ENCODE measurements at places on chromosomes 2 and 18. TPM values are rescaled to one million over a fixed set of nuclear protein-coding genes. Genes with fewer than 3 reads are reported as not detected.

Gene FAM110C
- 6.2 TPM for polyA plus RNA-seq

Gene CD8B2
- 0.45 TPM for polyA plus RNA-seq

Gene AQP12B
- polyA plus RNA-seq = 1.3 TPM

Gene DNMT3A
- polyA plus RNA-seq = 14.8 TPM

Gene TMEM198
- polyA plus RNA-seq = 19.9 TPM

Gene NTSR2
- polyA plus RNA-seq = not detected

Gene KCMF1
- polyA plus RNA-seq = 31.9 TPM

Gene IMMT
- 71.2 TPM for polyA plus RNA-seq

Gene RAB6C
- 0.07 TPM for polyA plus RNA-seq

Gene CENPA
- 1.6 TPM for polyA plus RNA-seq

DNA sequence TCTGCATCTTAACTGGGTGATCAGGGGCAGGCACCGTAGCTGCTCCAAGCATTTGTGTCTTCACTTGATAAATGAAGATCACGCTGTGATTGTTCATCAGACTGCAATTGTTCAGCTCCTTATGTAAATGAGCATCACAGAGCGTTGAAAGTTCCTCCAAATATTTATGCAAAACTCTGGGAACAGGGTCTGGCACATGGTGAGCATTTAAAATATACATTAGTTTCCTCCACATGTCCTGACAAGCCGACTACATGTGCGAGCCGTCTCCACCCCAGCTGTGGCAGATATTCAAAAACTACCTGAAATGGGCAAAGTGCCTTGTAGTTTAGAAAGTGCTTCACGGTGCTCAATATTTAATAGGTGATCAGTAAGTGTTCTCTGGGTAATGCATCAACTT, 175.1 kb upstream of the ID2 start:
- H3K27ac ChIP-seq = no peak overlapping the region
- H3K27me3 ChIP-seq = no peaks in the 10 kb centered on the region
- no peaks in the 10 kb centered on the region for H3K4me1 ChIP-seq
- H3K36me3 ChIP-seq = no peaks in the 10 kb centered on the region
- H3K4me3 ChIP-seq = no peak overlapping the region

DNA sequence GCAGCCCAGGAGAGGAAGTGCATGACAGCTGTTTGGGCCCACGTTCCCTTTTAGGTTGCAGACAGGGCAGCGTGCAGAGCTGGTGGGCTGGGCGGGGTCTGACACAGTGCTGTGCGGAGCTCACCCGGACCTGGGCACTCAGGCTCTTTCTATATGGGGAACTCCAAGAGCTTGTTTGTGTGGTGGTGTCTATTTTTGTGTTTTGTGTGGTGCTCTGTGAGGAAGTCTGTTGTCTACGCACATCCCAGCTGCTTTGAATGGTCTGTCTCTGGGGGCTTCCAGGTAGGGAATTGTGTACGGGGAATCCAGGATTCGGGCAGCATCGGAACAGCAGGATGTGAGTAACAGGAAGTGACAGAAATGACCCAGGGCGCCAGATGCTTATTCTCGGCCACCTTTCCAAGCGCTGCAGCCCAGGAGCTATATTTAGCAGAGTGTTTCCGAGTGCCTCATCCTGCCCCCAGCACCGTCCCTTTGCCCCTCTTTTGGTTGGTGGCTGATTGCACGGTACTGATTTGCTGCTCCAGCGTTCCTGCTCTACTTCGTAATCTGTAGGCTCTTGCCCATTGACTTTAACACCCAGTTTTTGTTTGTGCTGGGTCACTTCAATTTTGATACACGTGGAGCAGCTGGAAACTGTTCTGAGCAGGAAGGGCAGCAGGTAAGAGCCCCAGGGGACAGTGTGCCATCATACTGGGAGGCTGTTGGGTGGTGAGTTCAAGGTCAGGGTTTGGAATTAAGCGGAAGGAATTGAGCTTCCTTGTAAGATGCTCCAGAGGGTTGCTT, 64.7 kb downstream of the DGKD start:
- H3K27ac ChIP-seq = no peak overlapping the region
- DNase-seq = no peak
- no peaks in the 10 kb centered on the region for H3K36me3 ChIP-seq
- peaks cover 31% of the 10 kb centered on the region for H3K4me1 ChIP-seq

- peaks cover 8% of the 10 kb centered on the region for H3K4me1 ChIP-seq
- H3K36me3 ChIP-seq = no peaks in the 10 kb centered on the region
- no peak overlapping the region for H3K4me3 ChIP-seq
- H3K27ac ChIP-seq = no peak overlapping the region
- H3K27me3 ChIP-seq = no peaks in the 10 kb centered on the region
- DNase-seq = no peak
Measured at GRCh38 chr2:136219963-136220362, 102.0 kb upstream of the CXCR4 start.

DNA sequence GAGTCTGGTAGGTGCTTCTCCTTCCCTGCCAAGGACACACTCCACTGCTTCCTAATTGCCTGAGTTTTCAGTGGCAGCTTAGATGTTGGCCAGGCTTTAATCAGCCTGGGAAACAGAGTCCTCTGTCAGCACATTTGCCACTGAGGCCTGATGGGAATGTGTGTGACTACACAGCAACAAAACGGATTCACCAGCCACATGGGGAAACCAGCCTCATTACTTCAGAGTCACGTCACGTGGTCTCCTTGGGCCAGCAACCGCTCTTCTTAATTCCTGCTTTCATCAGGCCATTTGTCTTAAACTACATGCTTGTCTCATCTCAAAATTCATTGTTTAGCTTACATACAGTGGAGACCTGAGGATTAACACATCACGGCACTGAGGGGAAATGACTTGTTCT, 93.9 kb upstream of the LTBP1 start:
- H3K27ac ChIP-seq = no peak overlapping the region
- no peaks in the 10 kb centered on the region for H3K36me3 ChIP-seq
- H3K27me3 ChIP-seq = peaks cover 4% of the 10 kb centered on the region
- no peaks in the 10 kb centered on the region for H3K4me1 ChIP-seq
- DNase-seq = no peak

DNA sequence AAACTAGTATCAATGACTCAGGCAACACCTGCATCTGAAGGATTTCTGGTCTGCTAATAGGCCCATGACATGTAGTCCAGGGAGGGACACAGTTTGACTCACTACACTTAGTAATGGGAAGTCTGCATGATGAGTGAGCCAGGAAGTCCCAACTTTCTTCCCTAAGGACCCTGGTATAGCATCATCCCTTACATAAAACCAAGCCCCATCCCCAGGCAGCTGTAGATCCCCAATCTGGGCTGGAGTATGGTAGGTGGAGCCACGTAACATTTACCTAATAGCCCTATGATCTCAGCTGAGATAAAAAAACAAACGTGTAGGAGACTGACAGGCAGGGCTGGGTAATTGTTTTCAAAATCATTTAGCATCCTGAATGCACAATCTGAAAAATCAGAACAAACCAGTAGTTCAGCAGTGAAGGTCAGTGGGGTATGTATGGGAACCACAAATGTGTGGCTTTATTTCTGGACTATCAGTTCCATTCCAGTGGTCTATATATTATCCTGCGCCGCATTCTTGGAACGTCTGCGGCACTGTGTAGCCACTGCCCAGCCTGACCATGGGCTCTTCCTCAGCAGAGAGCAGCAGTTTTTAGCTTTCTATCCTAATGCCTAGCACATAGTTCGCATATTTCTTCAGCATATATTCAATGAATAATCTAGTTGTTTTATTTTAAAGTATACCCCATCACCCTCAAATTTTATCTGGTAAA, 33.5 kb downstream of the EPB41L3 start:
- H3K4me1 ChIP-seq = no peaks in the 10 kb centered on the region
- DNase-seq = no peak
- no peaks in the 10 kb centered on the region for H3K27me3 ChIP-seq
- H3K27ac ChIP-seq = no peak overlapping the region

- no peaks in the 10 kb centered on the region for H3K36me3 ChIP-seq
- no peaks in the 10 kb centered on the region for H3K27me3 ChIP-seq
- H3K27ac ChIP-seq = no peak overlapping the region
- DNase-seq = no peak
- no peaks in the 10 kb centered on the region for H3K4me1 ChIP-seq
Measured at GRCh38 chr18:39105104-39105503, 1539.5 kb upstream of the CELF4 start.

GRCh38 chr2:201228271-201228911, 31.9 kb upstream of the CASP8 start:
- H3K4me3 ChIP-seq = no peak overlapping the region
- H3K4me1 ChIP-seq = peaks cover 18% of the 10 kb centered on the region
- H3K27me3 ChIP-seq = no peaks in the 10 kb centered on the region
- H3K36me3 ChIP-seq = no peaks in the 10 kb centered on the region
- H3K27ac ChIP-seq = peak overlapping the region; percentile 50

DNA sequence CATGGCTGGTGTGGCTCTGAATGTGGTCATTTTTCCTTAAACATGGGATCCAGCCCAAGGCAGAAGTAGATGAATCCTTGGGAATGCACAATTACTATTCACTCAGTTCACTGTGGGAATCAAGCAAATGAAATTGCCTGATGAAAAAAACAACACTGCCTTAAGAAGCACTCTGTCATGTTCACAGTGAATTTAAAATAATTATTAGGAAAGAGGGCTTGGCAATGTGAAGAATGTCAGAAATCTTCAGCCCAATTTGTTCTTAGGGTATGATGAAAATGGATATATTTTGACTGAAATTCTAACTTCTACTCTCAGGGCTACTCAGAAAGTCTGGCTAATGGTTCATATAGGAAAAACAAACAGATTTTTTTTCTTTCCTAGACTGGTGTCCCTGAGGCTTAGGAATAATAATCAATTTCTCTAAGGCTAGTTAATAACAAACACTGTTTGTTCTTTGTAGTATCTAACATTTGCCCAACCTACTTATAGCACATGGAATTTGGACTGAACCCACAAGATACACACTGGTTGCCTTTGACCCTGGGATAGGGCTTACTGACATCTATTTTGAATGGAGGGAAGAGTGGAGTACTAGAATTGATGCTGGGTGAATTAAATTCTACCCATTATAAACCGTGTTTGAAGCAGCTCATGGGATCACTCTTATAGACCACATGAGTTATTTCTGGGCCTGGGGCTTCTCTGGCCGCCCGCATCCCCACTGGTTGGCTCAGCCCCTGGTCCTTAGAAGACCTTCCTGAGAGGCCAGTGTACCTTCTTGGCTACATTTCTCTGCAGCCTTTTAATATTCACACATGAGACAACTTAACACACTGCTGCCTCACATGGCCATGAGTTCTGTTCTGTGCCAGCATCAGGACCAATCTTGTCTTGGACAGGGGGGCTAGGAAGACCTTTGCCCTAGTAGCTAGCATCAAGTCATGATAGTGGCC, 8.3 kb upstream of the MRPL33 start:
- peak overlapping the region; percentile 72 for H3K27ac ChIP-seq
- H3K4me3 ChIP-seq = no peak overlapping the region
- peaks cover 4% of the 10 kb centered on the region for H3K4me1 ChIP-seq
- DNase-seq = peak; percentile 74
- H3K36me3 ChIP-seq = no peaks in the 10 kb centered on the region

DNA sequence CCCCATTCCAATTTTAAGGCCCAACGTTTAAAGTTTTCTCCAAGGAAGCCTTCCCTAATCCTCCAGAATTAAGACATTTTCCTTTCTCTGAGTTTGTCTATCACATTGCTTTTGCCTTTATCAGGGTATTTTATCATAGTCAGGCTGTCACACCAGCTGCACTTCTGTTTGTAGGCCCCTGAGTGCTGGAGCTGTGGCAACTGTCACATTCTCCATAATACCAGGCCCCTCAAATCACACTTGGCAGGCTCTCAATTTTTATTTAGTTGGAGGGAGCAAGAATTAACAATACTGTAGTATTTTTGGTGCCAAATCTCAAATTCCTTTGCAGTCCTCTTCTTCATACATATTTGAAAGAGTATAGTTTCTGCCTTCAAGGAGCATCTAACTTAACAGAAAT, 122.2 kb downstream of the FSHR start:
- no peak overlapping the region for H3K4me3 ChIP-seq
- no peak for DNase-seq
- H3K27ac ChIP-seq = no peak overlapping the region
- no peaks in the 10 kb centered on the region for H3K27me3 ChIP-seq
- H3K36me3 ChIP-seq = no peaks in the 10 kb centered on the region

GRCh38 chr2:232999354-232999753, 13.7 kb downstream of the NGEF start:
- H3K36me3 ChIP-seq = no peaks in the 10 kb centered on the region
- no peaks in the 10 kb centered on the region for H3K4me1 ChIP-seq
- H3K4me3 ChIP-seq = no peak overlapping the region
- no peak for DNase-seq
- H3K27ac ChIP-seq = no peak overlapping the region
- H3K27me3 ChIP-seq = no peaks in the 10 kb centered on the region

- DNase-seq = peak; percentile 66
- H3K36me3 ChIP-seq = no peaks in the 10 kb centered on the region
- peaks cover 8% of the 10 kb centered on the region for H3K4me1 ChIP-seq
- H3K27me3 ChIP-seq = no peaks in the 10 kb centered on the region
Measured at GRCh38 chr2:237695201-237695780, 67.9 kb downstream of the LRRFIP1 start.

GRCh38 chr2:231197706-231198290, 633 bp upstream of the ARMC9 start:
- no peak for DNase-seq
- peak overlapping the region; percentile 84 for H3K4me3 ChIP-seq
- no peaks in the 10 kb centered on the region for H3K27me3 ChIP-seq
- H3K36me3 ChIP-seq = peaks cover 2% of the 10 kb centered on the region
- no peaks in the 10 kb centered on the region for H3K4me1 ChIP-seq

DNA sequence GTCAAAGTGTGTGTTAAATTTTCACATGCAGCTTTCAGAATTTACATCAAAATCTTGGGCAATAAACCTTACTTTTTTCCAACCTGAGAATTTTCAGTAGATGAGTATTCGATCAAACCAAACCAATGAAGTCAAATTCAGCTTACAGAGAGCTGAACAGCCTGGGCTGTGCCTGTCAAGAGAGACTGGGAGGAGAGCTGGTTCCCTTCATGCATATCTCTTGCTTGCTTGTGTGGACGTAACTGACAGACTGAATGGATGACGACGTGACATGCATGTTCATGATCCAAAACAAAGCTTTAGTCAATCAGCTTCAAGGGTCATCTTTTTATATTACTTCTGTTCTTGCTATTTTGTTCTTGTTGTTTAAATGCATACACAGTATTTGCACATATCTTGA, 145.2 kb downstream of the GALNT3 start:
- no peak overlapping the region for H3K4me3 ChIP-seq
- DNase-seq = no peak
- H3K27me3 ChIP-seq = no peaks in the 10 kb centered on the region
- H3K36me3 ChIP-seq = no peaks in the 10 kb centered on the region

DNA sequence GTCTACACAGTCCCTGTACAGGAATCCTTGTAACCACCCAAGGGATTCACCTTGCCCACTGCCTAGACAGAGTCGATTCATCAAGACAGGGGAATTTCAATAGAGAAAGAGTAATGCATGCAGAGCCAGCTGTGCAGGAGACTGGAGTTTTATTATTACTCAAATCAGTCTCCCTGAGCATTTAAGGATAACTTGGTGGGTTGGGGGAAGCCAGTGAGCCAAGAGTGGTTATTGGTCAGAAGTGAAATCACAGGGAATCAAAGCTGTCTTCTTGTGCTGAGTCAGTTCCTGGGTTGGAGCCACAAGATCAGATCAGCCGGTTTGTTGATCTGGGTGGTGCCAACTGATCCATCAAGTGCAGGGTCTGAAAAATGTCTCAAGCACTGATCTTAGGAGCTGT, 17.8 kb upstream of the FAM98A start:
- DNase-seq = no peak
- H3K4me3 ChIP-seq = no peak overlapping the region

GRCh38 chr2:110820128-110820527, 87.8 kb downstream of the ACOXL start:
- H3K27ac ChIP-seq = no peak overlapping the region
- no peaks in the 10 kb centered on the region for H3K36me3 ChIP-seq
- H3K27me3 ChIP-seq = no peaks in the 10 kb centered on the region
- no peak for DNase-seq

All from small intestine (tissue), 16 donors.